ENCODE measurements at places on chromosomes 3 and 15.
A peak's percentile ranks its signal among the peaks of the same experiment; 100 is the strongest.

GRCh38 chr3:126345641-126346460 lies 11.4 kb downstream of the KLF15 start:
- DNase-seq = no peak

GRCh38 chr3:98553021-98553563 lies 21.3 kb downstream of the GPR15 start:
- peak; percentile 40 for DNase-seq

GRCh38 chr3:46811615-46812236 lies 51.5 kb downstream of the MYL3 start:
- DNase-seq = no peak

DNA sequence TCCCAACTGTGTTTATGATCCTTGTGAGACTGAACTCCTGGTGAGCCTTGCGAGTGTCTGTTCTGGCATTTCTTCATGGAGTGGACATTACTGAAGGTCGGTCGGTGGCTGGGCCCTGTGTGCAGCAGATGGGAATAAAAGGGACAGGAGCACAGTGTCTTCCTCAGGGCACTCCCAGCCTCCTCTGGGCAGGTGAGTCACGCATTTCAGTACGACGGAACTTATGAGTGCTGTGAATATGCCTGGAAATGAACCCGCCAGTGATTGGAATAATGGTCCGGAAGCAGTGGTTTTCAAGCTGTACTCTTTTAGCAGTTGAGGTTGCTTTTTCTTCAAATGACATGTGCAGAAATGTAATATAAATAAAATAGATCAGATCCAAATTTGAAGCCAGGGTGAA lies 55.1 kb downstream of the LARS2 start:
- no peak for DNase-seq

DNA sequence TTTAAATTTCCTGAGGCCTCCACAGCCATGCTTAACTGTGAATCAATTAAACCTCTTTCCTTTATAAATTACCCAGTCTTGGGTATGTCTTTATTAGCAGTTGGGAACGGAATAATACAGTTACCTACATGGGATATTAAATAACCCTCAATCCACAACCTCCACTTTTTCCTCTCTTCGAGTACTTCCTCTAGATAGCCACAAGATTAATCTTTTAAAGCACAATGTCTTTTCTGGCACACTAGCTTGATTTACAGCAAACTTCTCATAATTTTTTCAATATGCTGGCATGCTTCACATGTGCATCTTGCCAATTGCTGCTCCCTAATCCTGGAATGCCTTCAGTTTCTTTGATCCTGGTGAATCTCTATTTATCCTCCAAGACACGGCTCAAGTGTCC lies 92.2 kb downstream of the P2RY1 start:
- no peak for DNase-seq

GRCh38 chr3:149013726-149014125 lies 22.4 kb downstream of the GYG1 start:
- no peak for DNase-seq

DNA sequence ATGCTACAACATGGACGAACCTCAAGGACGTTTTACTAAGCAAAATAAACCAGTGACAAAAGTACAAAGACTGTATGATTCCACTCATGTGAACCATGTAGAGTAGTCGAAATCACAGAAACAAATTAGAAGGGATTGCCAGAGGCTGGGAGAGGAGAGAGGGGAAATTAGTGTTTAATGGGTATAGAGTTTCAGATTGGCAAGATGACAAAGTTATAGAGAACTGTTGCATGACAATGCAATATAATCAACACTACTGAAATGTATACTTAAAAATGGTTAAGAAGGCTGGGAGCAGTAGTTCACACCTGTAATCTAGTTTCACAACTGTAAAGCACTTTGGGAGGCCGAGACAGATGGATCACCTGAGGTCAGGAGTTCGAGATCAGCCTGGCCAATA lies 36.9 kb downstream of the PLS1 start:
- no peak for DNase-seq

DNA sequence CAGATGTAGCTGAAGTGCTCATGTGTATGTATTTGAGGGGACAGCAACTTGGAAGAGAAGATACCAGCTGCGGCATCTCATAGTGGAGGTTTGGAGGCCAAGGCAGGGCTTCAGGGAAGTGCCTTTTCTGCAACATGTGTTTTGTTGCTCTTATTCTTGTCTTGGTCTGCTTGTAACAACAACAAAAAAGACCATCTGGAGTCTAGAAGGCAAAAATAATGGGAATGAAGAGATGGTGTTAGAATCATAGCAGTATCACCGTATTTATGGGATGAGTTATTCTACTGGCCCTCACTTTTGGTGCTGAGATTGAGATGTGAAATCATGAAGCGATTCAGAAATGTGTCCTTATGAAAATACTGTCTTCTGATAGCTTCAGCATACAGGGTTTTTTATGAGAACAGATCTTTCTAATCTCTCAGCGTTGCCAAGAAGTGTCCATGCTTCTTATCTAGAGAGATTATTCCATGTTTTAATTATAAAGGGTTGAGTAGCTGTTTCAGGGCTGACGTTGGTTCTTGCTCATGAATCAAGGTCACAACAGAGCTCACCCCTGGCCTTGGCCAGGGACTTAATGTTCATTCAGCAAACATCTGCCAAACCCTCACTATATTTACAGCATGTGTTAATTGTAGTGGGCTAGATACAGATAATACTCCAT lies 58.0 kb downstream of the ITPR1 start:
- no peak for DNase-seq

- no peak for DNase-seq
Observed at GRCh38 chr3:7309641-7310102, 448.8 kb downstream of the GRM7 start.

GRCh38 chr3:45311953-45312801 lies 76.2 kb upstream of the LARS2 start:
- DNase-seq = no peak

DNA sequence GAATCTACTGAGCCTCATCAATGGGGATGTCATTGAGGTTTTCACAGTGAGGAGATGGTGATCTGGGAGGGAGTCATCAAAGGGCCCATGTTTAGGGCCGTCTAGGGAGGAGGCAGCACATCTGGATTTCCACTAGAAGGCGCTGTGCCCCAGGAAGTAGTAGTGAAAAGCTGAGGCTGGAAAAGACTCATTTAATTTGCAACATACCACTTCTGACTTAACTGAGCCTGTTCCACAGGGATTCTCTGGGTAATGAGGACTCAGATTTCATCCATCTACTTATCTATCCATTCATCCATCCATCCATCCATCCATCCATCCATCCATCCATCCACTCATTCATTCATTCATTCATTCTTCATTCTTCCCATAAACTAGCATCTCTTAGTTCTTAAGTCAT lies 17.4 kb upstream of the SHF start:
- DNase-seq = peak; percentile 59

DNA sequence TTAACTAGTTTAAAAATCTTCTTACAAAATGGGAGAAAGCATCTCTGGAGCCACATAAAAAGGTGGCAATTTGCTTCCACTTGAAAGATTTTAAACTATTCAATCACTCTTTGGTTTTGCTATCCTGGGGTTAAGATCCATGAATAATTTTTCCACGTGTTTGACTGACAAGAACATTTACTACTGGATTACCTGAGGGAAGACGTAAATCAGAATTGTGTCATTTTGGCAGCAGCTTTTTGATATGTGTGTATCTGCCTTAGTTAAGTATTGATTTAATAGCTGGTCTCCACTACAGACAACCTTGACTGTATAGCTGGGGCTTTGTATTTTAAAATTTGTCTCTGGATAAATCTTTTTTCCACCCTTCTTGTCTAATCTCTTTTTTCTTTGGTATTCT lies 228.3 kb downstream of the EPHA3 start:
- DNase-seq = no peak

DNA sequence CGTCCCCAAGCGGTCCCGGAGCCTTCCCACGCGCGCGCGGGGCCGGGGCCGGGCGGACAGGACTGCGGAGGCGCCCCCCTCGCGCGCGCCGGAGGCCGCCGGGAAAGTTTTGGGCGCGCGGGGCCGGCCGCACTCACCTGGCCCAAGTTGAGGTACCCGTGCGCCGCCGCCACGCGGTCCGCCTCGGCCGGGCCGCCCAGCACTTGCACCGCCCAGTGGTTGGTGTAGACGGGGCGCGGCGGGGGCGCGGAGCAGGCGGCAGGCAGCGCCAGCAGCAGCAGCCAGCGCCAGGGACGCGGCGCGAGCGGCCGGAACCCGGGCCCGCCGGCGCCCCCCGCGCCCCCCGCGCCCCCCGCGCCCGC lies 289 bp downstream of the PCSK6 start:
- no peak for DNase-seq

GRCh38 chr3:54223063-54223462 lies 100.7 kb downstream of the CACNA2D3 start:
- no peak for DNase-seq

DNA sequence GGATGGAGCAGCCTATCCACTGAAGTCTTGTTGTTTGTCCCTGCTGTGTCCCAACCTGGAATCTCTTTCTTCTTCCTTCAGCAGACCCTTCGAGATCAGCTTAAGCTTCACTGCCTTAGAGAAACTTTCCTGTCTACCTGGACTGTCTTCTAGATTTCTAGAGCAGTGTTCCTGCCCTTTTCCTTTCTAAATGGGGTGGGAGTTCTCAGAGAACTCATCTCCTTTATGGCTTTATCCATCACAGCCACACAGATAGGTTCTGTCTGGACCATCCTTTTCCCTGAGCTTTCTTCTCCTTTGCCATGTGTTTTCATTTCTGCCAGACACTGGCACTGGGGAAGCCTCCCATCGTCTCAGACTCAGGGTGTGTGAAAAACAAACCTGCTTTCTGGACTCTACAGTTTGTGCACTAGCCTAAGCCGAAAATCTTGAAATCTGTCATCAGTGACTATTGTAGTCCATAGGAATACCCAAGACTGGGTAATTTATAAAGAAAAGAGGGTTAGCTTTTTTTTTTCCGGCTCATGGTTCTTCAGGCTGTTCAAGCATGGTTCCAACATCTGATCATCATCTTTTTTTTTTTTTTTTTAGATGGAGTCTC lies 177.5 kb downstream of the PGPEP1L start:
- no peak for DNase-seq

GRCh38 chr3:180684807-180685206 lies 5.5 kb upstream of the CCDC39 start:
- no peak for DNase-seq

DNA sequence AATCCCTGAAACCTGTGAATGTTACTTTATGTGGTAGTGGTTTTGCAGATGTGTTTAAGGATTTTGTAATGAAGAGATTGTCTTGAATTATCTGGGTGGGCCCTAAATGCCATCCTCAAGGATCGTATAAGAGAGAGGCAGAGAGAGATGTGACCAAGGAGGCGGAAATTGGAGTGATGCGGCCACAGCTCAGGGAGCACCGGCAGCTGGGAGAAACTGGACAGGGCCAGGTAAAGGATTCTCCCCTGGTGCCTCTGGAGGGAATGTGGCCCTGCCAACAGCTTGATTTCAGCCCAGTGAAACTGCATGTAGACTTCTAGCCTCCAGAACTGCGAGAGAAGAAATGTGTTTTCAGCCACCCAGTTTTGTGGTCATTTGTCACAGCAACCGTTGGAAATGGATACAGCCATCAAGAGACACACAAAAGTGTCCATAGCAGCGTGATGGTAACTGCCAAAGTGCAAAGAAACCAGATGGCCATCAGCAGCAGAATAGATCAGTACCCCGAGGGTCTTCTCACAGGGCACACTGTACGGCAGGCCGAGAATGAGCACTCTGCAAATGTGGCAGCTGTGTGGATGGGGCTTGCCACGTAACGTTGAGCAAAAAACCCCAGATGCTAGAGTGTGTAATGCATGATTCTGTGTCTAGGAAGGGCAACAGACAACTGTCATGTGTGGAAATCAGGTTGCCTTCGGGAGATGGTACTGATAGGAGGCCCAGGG lies 12.2 kb downstream of the APBA2 start:
- no peak for DNase-seq

- DNase-seq = no peak
Observed at GRCh38 chr15:43429687-43430086, 58.8 kb downstream of the TUBGCP4 start.

DNA sequence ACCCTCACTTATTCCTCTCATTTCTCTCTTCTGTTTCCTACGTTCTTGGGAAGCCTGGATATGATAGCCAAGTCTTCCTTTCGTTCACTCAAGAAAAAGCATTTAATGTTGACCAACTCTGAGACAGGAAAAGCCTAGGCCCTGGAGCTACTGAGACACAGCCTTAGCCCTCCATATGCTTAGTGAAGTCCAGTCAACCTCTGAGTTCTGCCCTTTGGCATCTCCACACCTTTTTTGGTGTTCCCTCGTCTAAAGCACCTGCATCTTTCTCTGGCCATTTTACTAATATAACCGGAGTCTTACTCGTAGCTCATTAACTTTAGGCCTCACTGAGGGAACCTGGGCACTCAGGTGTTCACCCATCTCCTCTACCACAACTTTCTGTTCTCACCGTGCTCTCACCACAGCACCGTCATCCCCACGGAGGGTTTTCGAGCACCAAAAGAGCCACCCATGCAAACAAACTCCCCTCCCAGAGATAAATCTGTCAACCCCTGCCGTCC lies 632 bp downstream of the MTHFS start:
- no peak for DNase-seq

DNA sequence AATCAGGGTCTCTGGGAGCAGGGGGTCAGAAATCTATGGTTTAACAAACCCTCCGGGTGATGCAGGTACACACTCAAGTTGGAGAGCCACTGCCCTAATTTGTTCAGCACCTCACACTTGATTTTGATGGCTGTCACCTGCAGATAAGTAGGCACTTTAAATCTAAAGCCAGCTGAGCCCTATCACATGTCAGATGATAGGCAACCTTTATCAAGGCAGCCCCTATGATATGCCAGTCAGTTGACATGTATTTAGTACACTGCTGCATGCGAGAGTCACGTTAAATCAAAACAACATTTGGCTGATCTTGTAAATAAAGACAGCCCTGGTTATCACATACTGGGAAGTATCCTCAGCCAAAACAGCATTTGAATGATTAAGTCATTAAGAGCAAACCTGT lies 104.4 kb upstream of the MCTP2 start:
- DNase-seq = no peak

DNA sequence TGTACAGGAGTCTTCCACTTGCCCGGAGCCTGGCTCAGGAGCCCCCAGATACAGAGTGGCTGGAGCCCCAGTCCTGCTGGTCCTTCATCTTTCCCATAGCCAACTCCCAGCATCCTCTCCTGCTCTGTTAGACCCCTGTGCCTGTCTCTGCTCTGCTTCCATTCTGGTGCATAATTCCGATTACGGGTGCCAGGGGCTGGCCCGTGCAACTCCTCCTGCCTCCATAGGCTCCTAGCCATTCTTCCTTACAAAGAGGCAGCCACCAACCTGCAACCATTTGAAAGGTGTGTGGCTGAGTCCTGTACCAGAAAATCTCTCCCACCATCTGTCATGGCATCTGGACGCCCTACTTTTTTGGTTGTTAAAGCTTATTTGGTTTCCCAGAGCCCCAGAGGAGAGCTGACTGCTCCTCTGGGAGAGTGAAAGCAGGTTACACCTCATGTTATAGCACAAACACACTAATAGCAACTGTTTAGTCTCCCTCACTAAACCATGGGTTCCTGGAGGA lies 5.2 kb upstream of the RAD18 start:
- no peak for DNase-seq

- no peak for DNase-seq
Observed at GRCh38 chr3:181899702-181900101, 188.0 kb downstream of the SOX2 start.

GRCh38 chr3:66452303-66453011 lies 48.4 kb downstream of the LRIG1 start:
- no peak for DNase-seq

GRCh38 chr3:77038468-77038929 lies 1.4 kb upstream of the ROBO2 start:
- DNase-seq = no peak

All from CD4-positive, alpha-beta T cell treated with Interleukin-4 for 4 hours (primary cell).